ENCODE measurements at places on chromosomes 12 and 14.

DNA sequence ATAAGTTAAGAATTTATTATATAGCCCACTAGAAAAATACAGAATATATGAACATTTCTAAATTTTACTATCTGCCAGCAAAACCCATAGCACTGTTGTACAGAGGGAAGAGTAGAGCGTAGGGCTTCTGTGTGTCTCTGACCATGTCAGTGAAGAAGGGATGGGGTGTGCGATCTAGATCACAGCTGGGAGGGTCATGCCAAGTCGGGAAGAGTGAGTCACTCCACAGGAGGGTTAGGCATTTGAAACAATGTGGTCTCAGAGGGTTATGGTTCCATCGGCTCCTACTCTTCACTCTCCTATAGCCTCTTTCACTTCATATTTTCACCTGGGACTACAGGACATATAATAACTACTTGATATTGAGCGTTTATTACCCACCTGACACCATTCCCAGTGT, 185.1 kb upstream of the DDHD1 start:
- H3K27me3 ChIP-seq = no peaks in the 10 kb centered on the region
- H3K27ac ChIP-seq = no peak overlapping the region
- no peaks in the 10 kb centered on the region for H3K36me3 ChIP-seq

DNA sequence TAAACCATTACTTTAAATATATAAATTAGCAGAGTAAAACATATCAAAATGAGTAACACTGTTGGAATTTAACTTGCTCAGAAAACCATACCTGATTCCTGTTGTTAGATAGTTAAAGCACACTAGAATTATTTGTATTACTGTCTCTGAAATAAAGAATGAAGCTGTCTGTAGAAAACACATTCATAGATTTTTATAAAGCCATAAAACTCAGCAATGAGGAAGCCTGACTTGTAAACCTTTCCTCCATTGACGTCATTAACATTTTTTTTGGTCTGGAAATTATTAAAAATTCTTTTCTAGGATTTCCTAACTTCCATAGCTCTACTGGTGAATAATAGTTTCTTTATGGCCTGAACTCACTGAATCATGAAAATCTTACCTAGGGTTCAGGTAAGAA, 147.6 kb downstream of the BRMS1L start:
- no peak overlapping the region for H3K4me3 ChIP-seq
- no peaks in the 10 kb centered on the region for H3K27me3 ChIP-seq
- H3K27ac ChIP-seq = no peak overlapping the region
- no peaks in the 10 kb centered on the region for H3K4me1 ChIP-seq
- no peaks in the 10 kb centered on the region for H3K36me3 ChIP-seq
- no peak for DNase-seq

GRCh38 chr12:108253540-108253939, 85.6 kb downstream of the CMKLR1 start:
- no peaks in the 10 kb centered on the region for H3K36me3 ChIP-seq
- no peak for DNase-seq
- no peak overlapping the region for H3K4me3 ChIP-seq
- peaks cover 5% of the 10 kb centered on the region for H3K4me1 ChIP-seq

- H3K4me1 ChIP-seq = peaks cover 10% of the 10 kb centered on the region
- no peak overlapping the region for H3K27ac ChIP-seq
- H3K4me3 ChIP-seq = peak overlapping the region; percentile 44
- no peak for DNase-seq
- peaks cover 2% of the 10 kb centered on the region for H3K27me3 ChIP-seq
Observed at GRCh38 chr12:96985515-96986362, 78.7 kb downstream of the NEDD1 start.

DNA sequence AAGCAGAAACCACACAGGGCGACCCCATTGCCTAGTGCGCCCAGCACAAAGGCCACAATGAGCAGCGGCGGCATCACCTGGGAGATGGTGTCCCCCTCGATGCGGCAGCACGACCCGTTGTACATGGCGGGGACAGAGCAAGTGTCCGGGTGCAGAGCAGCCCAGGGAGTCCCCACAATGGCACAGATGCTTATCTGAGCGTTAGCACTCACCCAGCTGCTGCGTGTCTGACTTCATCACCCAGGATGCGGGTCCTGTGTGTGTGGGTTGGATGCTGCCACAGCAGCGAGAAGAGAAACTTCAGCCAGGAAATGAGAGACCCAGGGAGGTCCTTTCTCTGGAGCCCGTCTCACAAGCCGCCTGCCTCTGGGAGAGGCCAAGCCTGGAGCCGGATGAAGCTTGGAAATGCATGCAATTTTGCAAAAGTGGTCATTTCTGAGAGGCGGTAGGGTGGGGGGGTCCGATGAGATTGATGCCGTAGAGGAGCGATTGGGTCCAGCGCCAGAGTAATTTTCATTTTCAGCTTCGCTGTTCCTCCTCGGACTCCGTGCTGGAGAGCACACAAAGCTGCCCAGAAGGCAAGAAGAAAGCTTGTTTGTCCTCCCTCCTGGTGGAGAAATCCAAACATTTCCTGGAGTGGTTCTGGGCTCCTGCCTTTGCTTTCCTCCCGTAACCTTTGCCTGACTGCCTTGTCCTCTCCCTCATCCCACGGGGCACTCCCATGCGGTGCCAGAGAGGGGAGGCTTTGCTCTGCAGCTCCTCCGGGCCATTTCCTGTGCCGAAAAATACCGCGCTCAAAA, at the start of gene HCAR1:
Gene HCAR1 (minus strand): TSS at position 630 of the 800 bp plus-strand sequence. CDS start 505 bp downstream, at position 125.
- no peak within 1 kb of the TSS for H3K27ac ChIP-seq
- no peaks in the 10 kb centered on the region for H3K4me1 ChIP-seq
- H3K27me3 ChIP-seq = no peaks in the 10 kb centered on the region
- no peak for DNase-seq

DNA sequence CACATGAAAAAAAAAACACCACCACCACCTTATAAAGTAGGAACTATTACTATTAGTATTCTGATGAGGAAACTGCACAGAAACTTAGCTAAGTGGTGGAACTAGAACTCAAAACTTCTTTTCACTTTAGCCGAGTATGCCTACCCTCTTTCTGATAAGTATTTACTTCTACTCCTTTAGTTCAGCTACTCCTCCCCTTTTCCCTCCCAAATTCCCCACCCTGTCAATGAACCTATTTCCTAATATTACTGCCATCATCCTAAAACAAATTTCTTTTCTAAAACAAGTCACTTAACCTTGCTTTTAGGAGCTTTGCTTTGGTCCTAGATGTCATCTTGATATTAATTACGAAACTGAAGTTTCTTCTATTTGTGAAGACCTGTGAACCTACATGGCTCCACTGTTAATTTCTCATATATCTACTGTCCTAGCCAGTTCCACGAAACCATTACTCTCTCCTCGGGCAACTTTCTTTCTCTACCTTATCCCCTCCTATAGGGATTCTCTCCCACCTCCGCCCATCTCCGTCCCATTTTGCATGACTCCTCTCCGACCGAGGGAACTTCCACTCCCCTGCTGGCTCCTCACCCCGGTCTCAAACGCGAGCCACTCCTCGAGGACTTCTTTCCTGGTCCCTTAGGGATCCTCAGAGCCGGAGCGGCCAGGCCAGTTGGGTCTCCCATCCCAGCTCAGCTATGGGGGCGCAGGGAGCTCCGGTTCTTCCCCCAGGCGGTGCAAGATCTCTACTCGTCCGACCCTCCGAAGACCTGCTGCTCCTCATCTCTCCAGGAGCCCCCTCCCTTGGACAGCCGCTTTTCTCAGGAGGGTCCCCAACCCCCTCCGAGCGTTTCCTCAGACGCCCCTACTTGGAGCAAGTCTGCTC, 1.1 kb downstream of the NUMB start:
- H3K4me3 ChIP-seq = peak overlapping the region; percentile 86
- no peaks in the 10 kb centered on the region for H3K36me3 ChIP-seq
- no peaks in the 10 kb centered on the region for H3K27me3 ChIP-seq
- H3K4me1 ChIP-seq = no peaks in the 10 kb centered on the region
- DNase-seq = no peak

DNA sequence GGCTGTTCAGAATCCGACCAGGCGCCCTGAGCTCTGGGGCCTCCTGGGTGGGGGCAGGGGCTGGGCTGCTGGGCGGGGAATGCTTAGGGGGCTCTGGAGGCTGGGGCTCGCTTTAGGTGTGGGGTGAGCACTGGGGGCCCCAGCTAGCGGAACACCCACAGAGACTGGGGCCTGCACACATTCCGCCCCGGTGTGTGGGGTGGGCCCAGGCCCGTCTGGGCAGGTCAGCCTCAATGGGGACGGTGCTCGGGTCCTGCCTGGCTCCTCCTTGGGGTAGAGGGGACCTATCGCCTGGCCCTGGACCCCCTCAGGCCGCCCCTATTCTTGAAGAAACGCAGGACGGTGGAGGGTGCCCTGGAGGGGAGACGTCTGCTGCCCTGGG, 364.8 kb downstream of the TMEM121 start:
- DNase-seq = no peak
- no peak overlapping the region for H3K4me3 ChIP-seq
- H3K27ac ChIP-seq = no peak overlapping the region
- H3K4me1 ChIP-seq = no peaks in the 10 kb centered on the region

- no peak overlapping the region for H3K27ac ChIP-seq
- DNase-seq = no peak
- H3K4me1 ChIP-seq = no peaks in the 10 kb centered on the region
- no peaks in the 10 kb centered on the region for H3K27me3 ChIP-seq
- H3K36me3 ChIP-seq = no peaks in the 10 kb centered on the region
- H3K4me3 ChIP-seq = no peak overlapping the region
Observed at GRCh38 chr12:65634626-65635331, 189.5 kb upstream of the HMGA2 start.

DNA sequence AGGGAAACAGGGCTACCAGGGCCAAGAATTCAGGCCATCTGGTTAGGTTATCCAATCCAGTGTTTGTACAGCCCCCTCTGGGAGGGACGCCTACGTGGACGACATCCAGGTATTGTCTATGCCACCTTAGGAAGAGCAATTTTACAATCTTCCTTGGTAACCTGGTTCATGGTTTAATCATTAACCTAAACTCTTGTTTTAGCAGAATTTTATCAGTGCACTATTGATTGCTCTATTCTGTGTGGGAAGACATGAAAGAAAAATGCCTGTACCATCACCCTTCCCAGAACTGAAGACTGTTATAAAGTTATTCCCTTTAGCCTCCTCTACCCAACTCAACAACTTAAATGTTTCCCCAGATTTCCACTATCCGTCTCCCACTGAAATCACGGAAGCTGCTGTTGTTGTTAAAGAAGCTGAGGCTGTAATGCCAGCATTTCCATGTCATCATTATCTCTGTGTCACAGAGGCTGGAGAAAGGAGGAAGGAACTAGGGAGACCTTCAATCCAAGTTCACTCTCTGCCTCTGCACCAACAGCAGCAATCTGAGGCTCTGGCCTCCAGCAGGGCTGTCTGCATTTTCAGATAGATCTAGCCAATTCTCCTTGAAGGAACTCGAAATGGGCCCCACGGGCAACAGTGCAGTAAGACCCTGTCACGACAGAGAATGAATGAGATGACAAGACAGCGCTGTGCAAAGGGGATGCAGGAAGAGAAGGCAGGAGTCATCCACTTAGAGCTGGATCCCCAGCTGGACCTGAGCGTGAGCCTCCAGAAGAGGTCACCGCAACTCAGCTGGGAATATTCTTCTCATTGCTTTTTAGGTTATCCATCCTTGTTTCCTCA, 183.4 kb upstream of the GZMB start:
- no peaks in the 10 kb centered on the region for H3K27me3 ChIP-seq
- no peak overlapping the region for H3K4me3 ChIP-seq
- no peak for DNase-seq
- H3K27ac ChIP-seq = no peak overlapping the region
- no peaks in the 10 kb centered on the region for H3K36me3 ChIP-seq

DNA sequence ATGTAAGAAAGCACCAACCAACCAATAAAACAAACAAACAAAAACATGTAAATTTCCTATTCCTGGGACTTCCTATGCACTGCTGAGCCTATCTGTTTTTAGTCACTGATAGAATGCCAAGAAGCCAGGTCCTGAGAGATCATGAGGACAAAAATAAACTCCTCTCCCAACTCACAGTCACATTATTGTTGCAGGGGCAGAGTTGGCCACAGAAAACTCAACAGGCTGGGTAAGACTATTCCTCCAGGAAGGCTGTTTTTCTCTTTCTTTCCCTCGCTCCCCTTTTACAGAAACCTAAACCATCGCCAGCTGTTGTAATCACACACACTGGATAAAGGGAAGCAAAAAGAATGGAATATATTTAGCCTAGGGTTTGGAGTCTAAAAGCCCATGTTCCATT, 55.8 kb upstream of the METAP2 start:
- no peaks in the 10 kb centered on the region for H3K27me3 ChIP-seq
- no peaks in the 10 kb centered on the region for H3K4me1 ChIP-seq
- H3K36me3 ChIP-seq = no peaks in the 10 kb centered on the region
- H3K27ac ChIP-seq = no peak overlapping the region

DNA sequence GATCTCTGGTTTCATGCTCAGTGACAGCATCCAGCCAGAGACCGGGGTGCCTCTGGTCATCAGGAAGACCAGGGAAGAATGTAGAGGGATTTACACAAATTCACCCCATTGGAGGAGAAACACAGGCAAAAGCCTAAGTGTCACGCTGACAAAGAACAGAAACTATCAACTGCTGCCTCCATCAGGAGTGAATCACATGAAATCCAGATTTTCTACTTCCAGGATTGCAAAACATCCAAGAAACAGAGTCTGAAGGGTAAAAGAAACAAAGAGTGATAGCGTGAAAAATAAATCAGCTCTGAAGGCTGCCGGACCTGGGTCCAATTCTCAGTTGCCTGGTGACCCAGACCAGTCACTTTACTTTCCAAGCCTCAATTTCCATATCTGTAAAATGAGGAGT, 136.1 kb upstream of the MAP1LC3B2 start:
- DNase-seq = no peak
- no peak overlapping the region for H3K4me3 ChIP-seq
- H3K36me3 ChIP-seq = no peaks in the 10 kb centered on the region
- peaks cover 12% of the 10 kb centered on the region for H3K4me1 ChIP-seq
- H3K27me3 ChIP-seq = no peaks in the 10 kb centered on the region

- H3K36me3 ChIP-seq = no peaks in the 10 kb centered on the region
- DNase-seq = no peak
- H3K27ac ChIP-seq = no peak overlapping the region
- no peaks in the 10 kb centered on the region for H3K27me3 ChIP-seq
Observed at GRCh38 chr12:110271015-110271414, 10.0 kb upstream of the ATP2A2 start.

- DNase-seq = peak; percentile 73
- peak overlapping the region; percentile 57 for H3K4me3 ChIP-seq
- peaks cover 99% of the 10 kb centered on the region for H3K27me3 ChIP-seq
- H3K36me3 ChIP-seq = no peaks in the 10 kb centered on the region
Observed at GRCh38 chr14:37597538-37597913, 2.1 kb downstream of the TTC6 start.

DNA sequence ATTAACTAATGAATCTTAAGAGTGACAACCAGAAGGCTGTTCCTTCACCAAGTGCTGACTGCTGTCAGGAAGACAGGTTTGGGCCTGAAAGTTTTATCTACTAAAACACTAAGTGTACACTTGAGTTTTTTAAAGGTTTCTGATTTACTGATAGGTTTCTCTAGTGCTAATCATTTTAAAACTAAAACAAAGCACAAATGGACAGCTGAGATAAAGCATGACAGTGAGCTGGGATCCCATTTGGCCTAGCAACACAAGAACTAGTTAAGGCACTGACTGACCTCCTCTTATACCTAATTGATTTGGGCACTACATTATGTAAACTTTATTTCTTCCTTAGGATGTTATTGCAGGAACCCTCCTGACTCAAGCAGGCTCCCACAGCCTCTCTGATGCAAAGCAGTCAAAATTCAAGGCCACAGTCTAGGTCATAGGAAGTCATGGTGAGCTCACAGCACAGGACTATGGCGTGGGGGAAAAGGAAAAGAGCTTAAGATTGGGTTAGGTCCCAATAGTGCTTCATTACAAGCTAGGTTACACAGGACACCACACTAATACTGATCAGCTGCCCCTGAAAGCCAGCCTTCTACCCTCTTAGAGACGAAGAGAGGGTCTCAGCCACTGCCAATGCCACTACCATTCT, 3.5 kb downstream of the STXBP6 start:
- H3K36me3 ChIP-seq = no peaks in the 10 kb centered on the region
- no peak overlapping the region for H3K27ac ChIP-seq
- no peak overlapping the region for H3K4me3 ChIP-seq
- no peak for DNase-seq
- peaks cover 5% of the 10 kb centered on the region for H3K4me1 ChIP-seq
- peaks cover 36% of the 10 kb centered on the region for H3K27me3 ChIP-seq
